ENCODE measurements at places on chromosomes 13 and 19. TPM values are rescaled to one million over a fixed set of nuclear protein-coding genes. Genes with fewer than 3 reads are reported as not detected.

- no peak for DNase-seq
These were observed 933 bp upstream of the UQCR11 start for GRCh38 chr19:1606138-1606651.

GRCh38 chr13:49296659-49297058 is 48.9 kb downstream of the CDADC1 start:
- no peak for DNase-seq

- DNase-seq: peak; percentile 97
These were observed 3.2 kb downstream of the CCDC194 start for GRCh38 chr19:17390665-17391370.

- no peak for DNase-seq
These were observed 49.8 kb upstream of the SLC7A9 start for GRCh38 chr19:32919365-32919764.

- no peak for DNase-seq
These were observed 43.2 kb downstream of the N4BP2L2 start for GRCh38 chr13:32495429-32495828.

DNA sequence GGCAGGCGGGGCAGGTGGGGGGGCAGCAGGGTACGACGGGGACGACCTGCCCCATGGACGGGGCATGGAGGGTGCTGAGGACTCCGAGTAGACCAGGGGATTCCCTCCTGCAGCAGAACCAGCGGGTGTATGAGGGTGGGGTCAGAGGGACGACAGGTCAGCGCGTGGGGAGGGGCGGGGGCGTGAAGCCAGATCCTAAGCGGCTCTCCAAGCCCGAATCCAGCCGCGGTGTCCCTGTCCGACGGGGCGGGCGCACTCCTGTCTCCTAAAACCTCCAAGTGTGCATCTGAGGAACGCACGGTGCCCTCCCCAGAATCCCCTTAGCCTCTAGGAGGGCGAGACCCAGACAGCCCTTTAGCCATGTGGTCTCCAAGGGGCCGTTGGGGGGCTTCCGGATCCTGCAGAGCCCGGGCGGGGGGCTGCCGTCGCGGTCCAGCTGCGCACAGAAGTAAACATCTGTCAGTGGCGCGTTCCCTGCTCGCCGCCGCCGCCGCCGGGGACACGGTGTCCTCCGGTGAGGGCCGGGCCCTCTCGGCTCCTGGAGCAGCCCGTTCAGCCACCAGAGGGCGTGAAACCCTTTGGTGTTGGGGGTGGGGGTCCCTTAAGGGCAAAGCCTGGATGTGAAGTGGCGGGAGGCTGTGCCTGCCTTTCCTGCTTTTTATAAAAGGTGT is 730 bp downstream of the NRTN start:
- peak; percentile 92 for DNase-seq

DNA sequence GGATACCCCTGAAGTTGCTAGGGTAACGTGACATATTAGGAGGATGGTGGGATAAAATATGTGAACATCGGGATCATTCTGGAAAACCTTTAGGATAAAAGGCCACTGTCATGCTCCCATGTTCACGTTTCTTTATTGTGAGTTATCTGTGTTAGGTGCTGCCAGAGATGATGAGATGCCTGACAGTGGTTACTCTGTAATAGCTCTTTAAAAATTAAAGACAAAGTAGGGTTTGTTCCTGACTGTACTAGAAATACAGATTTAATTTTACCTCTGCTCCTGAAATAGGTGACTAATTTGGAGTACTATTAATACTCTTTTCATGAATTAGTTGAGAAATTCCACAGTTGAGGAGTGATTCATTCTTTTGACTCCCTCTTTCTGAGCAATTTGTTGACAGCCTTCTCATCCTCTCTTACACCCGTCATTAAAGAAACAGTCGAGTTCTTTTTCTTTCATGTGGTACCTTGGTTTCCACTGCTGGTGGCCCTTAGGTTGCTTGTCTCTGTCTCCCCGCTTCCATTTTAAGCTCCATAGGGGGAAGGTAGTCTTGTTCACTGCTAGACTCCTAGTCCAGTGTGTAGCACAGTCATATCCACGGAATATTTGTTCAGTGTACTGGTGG is 28.4 kb downstream of the SAE1 start:
- DNase-seq: no peak

GRCh38 chr13:100362371-100362770 is 226.2 kb downstream of the GGACT start:
- no peak for DNase-seq

DNAAF3 gene
- 3.8 TPM for polyA plus RNA-seq
